ENCODE measurements at places on chromosomes 1 and 21. TPM values are rescaled to one million over a fixed set of nuclear protein-coding genes. Genes with fewer than 3 reads are reported as not detected.

GRCh38 chr1:223349241-223349640 lies 14.7 kb downstream of the SUSD4 start:
- no peak for DNase-seq
- H3K27me3 ChIP-seq: no peaks in the 10 kb centered on the region
- no peak overlapping the region for H3K27ac ChIP-seq
- no peak overlapping the region for H3K4me3 ChIP-seq

GRCh38 chr1:230545181-230545580 lies 97.1 kb upstream of the COG2 start:
- H3K36me3 ChIP-seq: no peaks in the 10 kb centered on the region
- no peaks in the 10 kb centered on the region for H3K4me1 ChIP-seq
- no peak for DNase-seq
- no peak overlapping the region for H3K4me3 ChIP-seq
- no peaks in the 10 kb centered on the region for H3K27me3 ChIP-seq

GRCh38 chr1:213103377-213104306 lies 52.6 kb downstream of the RPS6KC1 start:
- no peak overlapping the region for H3K4me3 ChIP-seq
- no peak for DNase-seq
- H3K36me3 ChIP-seq: peaks cover 5% of the 10 kb centered on the region
- no peak overlapping the region for H3K27ac ChIP-seq

- DNase-seq: peak; percentile 92
- peak overlapping the region; percentile 95 for H3K4me3 ChIP-seq
- H3K4me1 ChIP-seq: peaks cover 2% of the 10 kb centered on the region
- H3K27me3 ChIP-seq: peaks cover 43% of the 10 kb centered on the region
- H3K36me3 ChIP-seq: no peaks in the 10 kb centered on the region
Measured at GRCh38 chr1:145960468-145961108, 2.8 kb upstream of the LIX1L start.

- H3K4me1 ChIP-seq: no peaks in the 10 kb centered on the region
- H3K4me3 ChIP-seq: peak overlapping the region; percentile 70
Measured at GRCh38 chr1:26692793-26693490, 2.9 kb upstream of the ARID1A start.

Gene IL20
- total RNA-seq: not detected

Gene FCMR
- total RNA-seq: not detected
